T-helper 1 cell treated with Interleukin-12 subunit alpha and Interleukin-12 subunit beta and Interleukin-4 antibody, amounts not matched to agents 30 ng/mL and 1 ng/mL, for 36 hours (primary cell): ENCODE measurements at places on chromosomes 3 and 15. TPM values are rescaled to one million over a fixed set of nuclear protein-coding genes. Genes with fewer than 3 reads are reported as not detected.

The C3orf49 gene
- not detected in 2 replicates for total RNA-seq

The CYP1A1 gene
- 0.42 and 0.46 TPM in 2 replicates for total RNA-seq

The CCR1 gene
- total RNA-seq: 78.2 and 80.0 TPM in 2 replicates

The NECTIN3 gene
- total RNA-seq: 6.0 and 6.2 TPM in 2 replicates

The PRR20G gene
- total RNA-seq: not detected in 2 replicates

The XCR1 gene
- total RNA-seq: 0.05 TPM in 2 replicates

The LYSMD4 gene
- 13.0 and 13.5 TPM in 2 replicates for total RNA-seq

The TUSC7 gene
- total RNA-seq: not detected in 2 replicates

The SELENOT gene
- total RNA-seq: 131 TPM in 2 replicates

The ENTPD3 gene
- not detected in 2 replicates for total RNA-seq

The CPLX3 gene
- 0.91 and 1.4 TPM in 2 replicates for total RNA-seq

The TGM5 gene
- total RNA-seq: 0.20 and 0.39 TPM in 2 replicates

The TMEM212 gene
- total RNA-seq: not detected in 2 replicates

The TATDN2 gene
- total RNA-seq: 90.6 and 95.6 TPM in 2 replicates

The LDHAL6B gene
- total RNA-seq: not detected in 2 replicates
